ENCODE measurements at places on chromosomes 3 and 15. TPM values are rescaled to one million over a fixed set of nuclear protein-coding genes. Genes with fewer than 3 reads are reported as not detected.

GABRG3 gene
- total RNA-seq: not detected

TMEM40 gene
- total RNA-seq: 31.7 TPM

DNA sequence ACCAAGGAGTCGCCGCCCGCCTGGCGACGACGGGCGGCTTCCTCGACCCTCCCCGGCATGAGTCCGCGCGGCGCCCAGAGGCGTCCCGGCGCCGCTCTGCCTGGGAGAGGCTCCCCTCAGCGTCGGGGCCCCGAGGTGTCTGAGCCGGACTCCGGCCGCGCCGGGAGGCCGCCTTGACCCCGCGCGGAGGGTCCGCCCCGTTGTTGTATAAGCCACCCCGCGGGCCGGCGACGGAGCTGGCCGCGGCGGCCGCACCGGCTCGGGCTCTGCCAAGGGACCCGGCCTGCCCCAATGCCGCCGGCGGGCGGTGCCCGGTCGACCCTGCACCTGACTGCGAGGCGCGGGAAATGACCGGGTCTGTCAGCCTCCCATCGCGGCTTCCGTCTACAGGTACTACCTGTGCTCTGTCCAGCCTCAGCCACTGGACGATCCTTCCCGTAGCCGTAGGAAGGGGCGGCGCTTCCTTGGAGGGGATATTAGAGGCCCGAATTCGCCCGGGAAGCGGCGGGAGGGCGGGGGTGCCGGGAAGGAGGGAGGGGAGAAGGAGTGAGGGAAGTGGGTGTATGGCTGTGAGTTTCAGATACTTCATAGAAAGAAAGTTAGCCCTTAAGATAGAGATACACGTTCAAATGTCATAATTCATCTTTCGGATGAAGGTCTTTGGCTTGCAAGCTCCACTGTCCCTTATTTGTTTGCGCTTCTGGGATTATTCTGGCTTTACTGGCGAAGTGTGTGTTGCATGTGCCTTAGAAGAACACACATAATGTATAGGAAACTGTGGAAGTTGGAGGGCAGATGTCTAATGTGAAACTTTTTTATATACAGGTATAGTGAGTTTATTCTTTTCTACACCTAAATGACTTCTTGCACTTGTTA lies 620 bp downstream of the ABHD5 start:
- no peaks in the 10 kb centered on the region for H3K36me3 ChIP-seq
- peaks cover 41% of the 10 kb centered on the region for H3K4me1 ChIP-seq
- no peaks in the 10 kb centered on the region for H3K27me3 ChIP-seq

CPNE9 gene
- not detected for total RNA-seq
